ENCODE measurements at places on chromosomes 2 and 18.
A peak's percentile ranks its signal among the peaks of the same experiment; 100 is the strongest.

- no peak for DNase-seq
These were observed 97.4 kb downstream of the ZNF516 start for GRCh38 chr18:76397631-76398030.

DNA sequence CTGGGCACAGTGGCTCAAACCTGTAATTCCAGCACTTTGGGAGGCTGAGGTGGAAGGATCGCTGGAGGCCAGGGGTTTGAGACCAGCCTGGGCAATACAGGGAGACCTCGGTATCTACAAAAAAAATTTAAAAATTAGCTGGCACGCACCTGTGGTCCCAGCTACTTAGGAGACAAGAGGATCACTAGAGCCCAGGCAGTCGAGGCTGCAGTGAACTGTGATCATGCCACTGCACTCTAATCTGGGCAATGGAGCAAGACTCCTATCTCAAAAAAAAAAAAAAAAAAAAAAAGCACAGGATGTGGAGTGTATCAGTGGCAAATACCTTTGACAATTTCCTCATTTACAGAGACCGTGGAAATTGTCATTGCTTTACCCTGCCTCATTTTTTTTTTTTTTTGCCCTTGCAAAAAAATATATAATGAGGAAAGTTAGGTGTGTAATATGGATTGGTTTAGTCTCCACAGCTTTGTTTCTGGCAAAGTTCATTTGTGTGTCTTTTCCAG, 20.9 kb upstream of the PPP1CB start:
- no peak for DNase-seq

- no peak for DNase-seq
These were observed 58.1 kb upstream of the SDC1 start for GRCh38 chr2:20282916-20283592.

- DNase-seq = peak; percentile 54
These were observed 128.5 kb downstream of the STK39 start for GRCh38 chr2:168118733-168119514.

DNA sequence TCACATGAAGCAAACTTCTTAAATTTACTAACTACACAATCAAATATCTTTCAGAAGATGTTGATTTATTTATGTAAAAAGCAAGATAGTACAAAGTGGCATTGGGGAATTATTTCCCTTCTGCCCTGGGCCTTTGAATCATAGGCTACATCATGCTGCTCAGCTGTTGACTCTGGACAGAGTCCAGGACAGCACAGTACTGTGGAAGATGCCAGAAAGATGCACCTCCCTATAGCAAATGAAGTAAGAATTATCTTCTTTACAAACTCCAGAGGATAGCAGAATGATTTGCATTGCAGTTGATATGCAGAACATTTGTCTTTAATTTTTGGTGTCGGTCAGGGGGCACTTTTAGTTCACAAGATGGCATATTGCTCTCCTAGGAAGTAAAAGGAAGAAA, 1354.5 kb upstream of the ZEB2 start:
- DNase-seq = no peak

DNA sequence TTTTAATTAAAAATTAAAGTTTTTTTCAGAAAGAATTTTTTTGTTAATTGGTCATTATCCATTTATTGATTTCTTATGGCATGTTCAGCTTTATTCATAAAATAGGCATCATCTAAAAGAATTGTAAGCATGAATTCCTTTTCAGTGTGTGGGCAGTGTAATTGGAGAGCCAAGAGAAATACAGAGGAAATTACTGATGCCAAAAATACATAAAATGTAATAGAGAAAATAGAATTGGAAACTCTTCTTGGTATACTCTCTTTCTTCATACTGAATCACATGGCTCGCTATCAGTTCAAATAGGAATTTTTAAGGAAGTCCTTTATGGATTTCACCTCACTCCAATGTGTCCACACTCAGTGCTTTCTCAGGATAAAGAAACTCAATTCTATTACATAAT, 663.6 kb upstream of the NRXN1 start:
- no peak for DNase-seq

GRCh38 chr2:97766567-97766966, 53.2 kb downstream of the ZAP70 start:
- DNase-seq = no peak

GRCh38 chr2:69575926-69576325, 67.6 kb downstream of the AAK1 start:
- DNase-seq = no peak

DNA sequence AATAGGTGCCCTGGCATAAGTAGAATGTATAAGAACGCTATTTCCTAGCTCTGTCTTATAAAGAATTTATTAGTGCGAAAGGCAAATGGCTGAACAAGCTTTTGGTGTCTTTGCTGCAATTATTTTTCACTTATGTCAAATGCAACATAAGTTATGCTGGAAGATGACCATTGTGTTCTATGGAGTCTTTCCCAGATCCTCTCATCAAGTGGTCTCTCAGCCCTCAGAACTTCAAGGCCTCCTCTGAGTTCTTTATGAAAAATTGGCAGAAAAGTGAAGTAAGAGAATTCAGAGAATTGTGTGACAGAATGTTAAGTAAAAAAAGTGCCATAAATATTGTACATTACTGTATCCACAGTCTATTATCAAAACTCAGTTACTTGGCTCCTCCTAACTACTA, 75.2 kb downstream of the RIT2 start:
- no peak for DNase-seq

DNA sequence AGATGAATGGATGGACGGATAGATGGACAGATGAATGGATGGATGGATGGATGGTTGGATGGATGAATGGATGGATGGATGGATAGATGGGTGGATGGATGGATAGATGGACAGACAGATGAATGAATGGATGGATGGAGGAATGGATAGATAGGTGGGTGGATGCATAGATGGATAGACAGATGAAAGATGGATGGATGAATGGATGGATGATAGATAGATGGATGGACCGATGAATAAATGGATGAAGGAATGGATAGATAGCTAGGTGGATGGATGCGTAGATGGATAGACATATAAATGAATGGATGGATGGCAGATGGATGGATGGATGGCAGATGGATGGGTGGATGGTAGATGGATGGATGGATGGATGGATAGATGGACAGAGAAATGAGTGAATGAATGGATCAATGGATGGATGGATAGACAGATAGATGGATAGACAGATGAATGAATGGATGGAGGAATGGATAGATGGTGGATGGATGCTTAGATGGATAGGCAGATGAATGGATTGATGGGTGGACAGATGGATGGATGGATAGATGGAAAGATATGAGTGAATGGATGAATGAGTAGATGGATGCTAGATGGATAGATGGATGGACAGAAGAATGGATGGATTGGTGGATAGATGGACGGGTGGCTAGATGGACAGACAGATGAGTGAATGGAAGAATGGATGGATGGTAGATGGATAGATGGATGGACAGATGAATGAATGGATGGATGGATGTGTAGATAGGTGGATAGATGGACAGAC, 167.9 kb downstream of the TRIM43 start:
- no peak for DNase-seq
